ENCODE measurements at places on chromosomes 1 and 21.

GRCh38 chr1:185568155-185569123 lies 165.8 kb upstream of the HMCN1 start:
- no peak for DNase-seq

DNA sequence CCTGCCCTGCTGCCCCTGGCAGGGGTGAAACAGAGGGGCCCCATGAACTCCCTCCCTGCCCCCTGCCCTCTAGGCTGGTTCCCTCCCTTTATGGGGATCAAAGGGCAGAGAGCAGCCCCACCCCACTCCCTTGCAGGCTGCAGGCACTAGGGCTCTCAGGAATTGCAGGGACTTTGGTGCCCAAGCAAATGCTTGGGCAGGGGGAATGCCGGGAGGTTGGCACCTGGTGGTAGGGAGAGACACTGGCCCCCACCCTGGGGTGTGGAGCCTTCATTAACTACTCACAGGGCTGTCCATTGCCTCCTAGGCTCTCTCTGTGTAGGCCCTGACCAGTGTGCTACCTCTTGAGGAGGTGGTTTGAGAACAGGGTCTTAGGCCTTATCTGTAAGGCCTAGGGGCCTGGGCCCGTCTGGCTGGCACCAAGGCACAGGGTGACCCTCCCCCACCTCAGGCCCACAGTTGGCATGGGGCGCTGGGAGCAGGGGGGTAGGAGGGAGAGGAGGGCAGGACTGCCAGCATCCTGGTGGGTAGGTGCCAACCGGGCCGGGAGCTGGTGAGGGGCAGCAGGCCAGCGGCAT lies 4.7 kb downstream of the ZBTB7B start:
- no peak for DNase-seq

- DNase-seq = no peak
Observed at GRCh38 chr1:178494569-178494971, 2.2 kb downstream of the CLEC20A start.

GRCh38 chr1:177164380-177165068 lies at the start of gene ASTN1:
Gene ASTN1, minus strand, starts transcription at chr1:177164712. Its CDS starts 36 bp downstream, at chr1:177164676.
- DNase-seq = no peak

DNA sequence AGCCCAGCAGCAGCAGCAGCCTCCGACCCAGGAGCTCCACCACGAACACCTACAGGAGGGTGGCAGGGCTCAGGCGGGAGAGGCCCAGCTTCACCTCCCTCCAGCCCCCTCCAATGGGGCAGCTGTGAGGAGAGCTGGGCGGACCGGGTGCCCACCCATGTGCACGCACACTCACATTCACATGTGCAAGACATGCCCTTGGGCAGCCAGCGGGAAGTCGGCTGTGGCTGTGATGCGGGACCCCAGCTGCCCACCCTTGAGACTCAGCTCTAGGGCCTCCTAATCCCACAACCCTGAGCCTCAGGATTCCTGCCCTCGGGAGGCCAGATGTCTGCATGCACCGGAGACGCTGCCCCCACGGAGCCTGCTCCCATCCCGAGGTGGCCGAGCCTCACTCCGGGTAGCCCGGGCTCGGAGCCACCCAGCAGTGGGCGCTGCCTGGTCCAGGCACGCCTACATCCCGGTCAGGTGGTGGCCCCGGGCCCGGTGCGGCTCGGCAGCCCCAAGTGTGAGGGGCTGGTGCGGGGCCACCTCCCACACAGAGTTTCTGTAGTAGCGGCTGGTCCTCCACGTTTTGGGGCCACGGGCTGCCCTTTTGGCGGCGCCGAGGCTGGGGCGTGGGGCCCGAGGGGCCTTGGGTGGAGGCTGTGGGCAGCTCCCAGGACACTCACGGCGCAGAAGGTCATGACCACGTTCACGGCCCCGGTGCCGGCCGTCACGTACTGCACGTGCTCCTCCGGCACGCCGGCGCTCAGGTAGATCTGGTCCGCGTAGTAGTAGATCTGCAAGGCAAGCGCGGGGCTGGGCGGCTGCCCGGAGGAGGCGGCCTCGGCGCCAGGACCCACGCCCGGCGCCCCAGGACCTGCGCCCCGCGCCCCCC lies 12.9 kb upstream of the SLC2A7 start:
- no peak for DNase-seq

GRCh38 chr1:17795081-17795809 lies 40.1 kb downstream of the ACTL8 start:
- no peak for DNase-seq

DNA sequence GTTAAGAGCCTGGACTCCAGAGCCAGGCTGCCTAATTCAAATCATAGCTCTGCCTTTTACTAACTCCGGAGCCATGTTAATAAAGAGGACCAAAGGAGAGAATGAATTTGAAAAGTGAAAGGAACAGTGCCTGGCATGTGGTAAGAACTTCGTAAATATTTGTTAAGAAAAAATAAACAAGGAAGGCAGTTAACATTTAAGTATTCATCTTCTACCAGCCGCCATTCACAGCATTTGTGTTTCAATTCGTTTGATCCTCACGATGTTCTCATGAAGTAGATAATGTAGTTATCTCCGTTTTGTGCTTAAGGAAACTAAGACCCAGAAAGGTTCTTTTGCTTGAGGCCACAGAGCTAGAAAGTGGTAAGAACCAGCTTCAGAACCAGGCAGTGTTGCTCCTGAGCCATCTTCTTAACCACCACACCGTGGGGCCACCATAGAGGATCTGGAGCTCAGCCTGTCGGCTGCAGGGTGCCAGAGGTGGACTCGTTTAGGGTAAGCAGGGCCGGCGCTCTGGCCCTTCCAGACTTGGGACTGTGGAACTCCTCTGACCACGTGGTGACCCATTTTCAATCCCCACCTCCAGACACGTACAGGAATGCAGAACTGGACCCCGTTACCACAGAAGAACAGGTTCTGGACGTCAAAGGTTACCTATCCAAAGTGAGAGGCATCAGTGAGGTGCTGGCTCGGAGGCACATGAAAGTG lies 11.9 kb downstream of the MFN2 start:
- no peak for DNase-seq

DNA sequence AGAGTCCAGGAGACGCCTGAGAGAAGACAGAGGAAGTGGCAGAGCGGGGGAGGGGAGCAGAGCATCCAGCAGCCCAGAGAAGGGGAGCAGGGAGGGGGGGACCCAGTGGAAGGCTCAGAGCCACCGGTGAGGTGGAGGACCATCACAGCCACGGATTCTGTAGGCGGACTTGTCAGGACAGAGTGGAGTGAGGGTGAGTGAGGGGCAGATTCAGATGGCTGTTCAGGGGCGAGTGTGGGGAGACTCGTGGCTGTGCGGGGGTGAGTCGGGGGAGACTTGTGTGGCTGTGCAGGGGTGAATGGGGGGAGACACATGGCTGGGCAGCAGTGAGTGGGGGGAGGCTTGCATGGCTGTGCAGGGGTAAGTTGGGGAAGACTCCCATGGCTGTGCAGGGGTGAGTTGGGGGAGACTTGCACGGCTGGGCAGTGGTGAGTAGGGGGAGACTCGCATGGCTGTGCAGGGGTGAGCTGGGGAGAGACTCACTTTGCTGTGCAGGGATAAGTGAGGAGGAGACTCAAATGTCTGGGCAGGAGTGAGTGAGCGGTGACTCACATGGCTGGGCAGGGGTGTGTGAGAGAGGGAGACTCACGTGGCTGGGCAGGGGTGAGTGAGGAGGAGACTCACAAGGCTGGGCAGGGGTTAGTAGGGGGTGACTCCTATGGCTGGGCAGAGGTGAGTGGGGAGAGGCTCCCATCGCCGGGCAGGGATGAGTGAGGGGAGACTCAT lies 56.8 kb upstream of the ABCG1 start:
- no peak for DNase-seq

DNA sequence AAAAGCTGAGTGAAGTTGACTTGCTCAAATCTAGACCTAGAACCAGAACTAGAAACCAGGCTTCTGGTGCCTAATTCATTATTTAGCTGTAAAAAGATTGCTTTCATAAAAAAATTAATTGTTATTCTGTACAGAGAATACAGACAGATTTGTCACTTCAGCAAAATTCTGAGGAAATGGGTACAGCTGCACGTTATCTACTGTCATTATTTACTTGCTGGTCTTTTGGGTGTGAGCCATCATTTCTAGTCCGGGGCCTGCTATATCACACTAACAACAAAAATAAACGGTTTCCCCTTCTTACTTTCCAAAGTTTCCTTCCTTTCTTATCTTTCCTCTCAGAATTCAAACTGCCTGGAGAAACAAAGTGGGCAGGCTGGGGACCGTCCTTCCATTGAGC lies 68.3 kb downstream of the PTGER3 start:
- DNase-seq = no peak

DNA sequence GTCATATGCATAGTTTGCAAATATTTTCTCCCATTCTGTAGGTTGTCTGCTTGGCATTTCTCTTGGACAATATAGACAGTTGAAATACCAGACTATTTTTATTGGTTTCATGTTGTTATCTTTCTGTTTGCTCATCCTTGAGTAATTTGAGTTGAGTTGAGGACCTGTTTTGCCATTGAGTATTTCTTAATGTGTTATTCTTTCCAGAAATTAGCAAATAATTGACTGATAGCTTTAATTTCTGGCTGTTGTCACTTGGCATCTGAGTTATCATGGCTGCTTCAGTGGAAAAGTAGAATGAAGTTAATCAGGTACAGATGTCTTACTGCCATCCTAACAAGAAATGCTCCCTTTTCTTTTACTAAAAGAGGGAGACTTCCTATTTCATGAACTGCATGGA lies 264.8 kb upstream of the DUSP10 start:
- DNase-seq = no peak

DNA sequence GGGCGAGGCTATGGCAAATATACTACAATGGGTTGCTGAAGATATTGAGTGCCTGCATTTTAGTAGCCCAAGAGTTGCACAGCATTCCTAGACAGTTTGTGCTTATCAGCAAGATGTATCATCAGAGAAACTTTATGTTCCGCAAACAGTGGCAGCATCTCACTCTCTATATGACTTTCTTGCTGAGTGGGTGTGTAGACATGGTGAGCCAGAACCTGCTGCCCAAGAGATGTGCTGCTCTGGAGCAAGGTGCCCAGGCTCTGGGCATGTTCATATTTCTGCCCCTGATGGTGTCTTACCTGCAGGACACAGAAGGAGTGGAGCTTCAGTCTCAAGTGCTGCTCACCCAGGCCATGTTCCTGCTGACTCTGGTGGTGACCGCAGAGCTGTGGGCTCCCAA lies 8.2 kb upstream of the RGSL1 start:
- DNase-seq = no peak

- no peak for DNase-seq
Observed at GRCh38 chr1:30525971-30526651, 197.3 kb downstream of the MATN1 start.

- peak; percentile 40 for DNase-seq
Observed at GRCh38 chr1:154557939-154558719, at the start of gene UBE2Q1. Gene UBE2Q1, minus strand, starts transcription at chr1:154558662. Its CDS starts 109 bp downstream, at chr1:154558553.

DNA sequence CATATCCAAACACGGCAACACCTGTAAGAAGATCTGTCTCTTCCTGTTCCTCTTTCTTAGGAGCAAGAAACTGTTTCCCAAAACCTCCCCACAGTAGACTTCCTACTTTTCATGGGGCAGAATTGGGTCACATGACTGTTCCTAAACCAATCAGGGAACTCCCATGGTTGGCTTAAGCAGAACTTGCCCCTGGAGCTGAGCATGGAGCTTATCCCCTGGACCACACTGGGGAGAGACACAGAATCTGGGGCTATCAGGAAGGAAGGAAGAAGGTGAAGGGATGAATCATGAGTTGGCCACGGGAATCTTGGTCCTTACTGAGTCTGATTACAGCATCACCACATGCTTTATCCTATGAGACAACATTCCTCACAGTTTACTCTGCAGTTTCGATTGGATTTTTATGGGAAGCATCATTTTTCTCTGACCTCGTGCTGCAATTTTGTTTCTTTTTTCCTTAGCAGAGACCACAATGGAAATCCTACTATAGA lies 81.8 kb downstream of the CDC7 start:
- no peak for DNase-seq

- no peak for DNase-seq
Observed at GRCh38 chr1:232863544-232864275, 58.5 kb downstream of the MAP10 start.

DNA sequence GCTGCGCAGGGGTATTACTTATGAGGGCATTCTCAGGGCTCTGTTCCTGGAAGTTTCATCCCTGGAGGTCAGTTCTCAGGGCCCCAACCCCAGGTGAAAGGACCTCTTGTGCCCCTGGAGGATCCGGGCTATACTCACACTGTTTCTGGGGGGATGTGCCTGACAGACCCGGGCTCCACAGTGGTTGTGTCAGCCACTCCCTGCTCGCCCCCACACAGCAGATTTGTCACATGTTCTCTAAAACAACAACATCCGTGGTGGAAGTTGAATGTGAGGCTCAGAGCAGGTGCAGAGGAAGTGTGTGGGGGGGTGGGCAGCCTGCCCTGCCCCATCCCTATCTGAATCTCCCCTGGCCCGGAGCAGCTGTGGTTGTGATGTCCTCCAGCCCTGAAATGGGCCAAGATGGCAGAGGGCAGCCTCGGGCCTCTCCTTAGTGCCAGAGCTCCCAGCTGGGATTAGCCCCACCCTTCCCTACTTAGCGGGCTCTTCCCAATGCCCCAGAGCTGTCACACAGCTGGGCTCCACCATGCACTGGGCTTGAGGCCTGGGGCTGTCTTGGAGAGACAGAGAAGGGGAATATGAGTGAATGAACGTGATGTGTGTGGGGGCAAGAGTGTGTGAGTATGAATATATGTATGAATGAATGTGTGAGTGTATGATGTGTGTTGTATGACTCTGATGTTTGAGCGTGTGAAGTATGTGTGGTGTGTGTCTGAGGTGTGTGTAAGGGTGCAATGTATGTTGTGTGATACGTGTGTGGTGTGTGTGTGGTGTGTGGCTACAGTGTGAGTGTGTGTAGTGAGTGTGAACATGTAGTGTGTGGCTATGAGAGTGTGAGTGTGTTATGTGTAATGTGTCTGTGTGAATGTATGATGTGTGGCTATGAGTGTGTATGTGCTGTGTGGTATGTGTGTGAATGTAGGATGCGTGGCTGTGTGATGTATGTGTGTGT lies 1.5 kb upstream of the FCMR start:
- no peak for DNase-seq

DNA sequence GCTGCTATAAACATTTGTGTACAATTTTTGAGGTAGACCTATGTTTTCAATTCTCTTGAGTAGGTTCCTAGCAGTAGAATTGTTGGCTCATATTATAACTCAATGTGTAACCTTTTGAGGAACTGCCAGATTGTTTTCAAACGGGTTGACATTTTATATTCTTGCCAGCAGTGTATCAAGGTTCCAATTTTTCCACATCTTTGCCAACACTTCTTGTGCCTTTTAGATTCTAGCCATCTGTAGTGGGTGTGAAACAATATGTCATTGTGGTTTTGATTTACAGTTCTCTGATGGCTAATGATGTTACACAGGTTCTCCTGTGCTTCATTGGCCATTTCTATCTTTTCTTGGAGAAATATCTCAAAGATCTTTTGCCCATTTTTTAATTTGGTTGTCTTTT lies 36.4 kb downstream of the MAP3K7CL start:
- DNase-seq = no peak

DNA sequence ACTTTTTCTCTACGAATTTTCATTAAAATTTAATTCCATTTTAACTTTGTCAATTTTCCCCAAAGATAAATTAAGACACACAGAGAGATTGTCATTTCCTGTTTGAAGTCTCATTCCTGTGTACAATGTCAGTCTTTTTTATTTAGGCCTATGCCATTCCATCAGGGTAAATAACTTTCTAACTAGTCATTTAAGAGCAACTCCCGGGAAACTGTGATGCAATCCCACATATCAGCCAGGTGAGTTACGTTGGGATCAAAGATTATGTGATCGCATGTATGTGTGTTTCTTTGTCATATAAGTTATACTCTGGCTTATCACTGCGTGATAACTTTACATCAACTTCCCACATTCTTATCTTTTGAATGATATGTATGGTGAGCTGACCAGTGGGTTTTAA lies 86.1 kb upstream of the S1PR1 start:
- no peak for DNase-seq
